ENCODE measurements at places on chromosomes 2 and 18.

DNA sequence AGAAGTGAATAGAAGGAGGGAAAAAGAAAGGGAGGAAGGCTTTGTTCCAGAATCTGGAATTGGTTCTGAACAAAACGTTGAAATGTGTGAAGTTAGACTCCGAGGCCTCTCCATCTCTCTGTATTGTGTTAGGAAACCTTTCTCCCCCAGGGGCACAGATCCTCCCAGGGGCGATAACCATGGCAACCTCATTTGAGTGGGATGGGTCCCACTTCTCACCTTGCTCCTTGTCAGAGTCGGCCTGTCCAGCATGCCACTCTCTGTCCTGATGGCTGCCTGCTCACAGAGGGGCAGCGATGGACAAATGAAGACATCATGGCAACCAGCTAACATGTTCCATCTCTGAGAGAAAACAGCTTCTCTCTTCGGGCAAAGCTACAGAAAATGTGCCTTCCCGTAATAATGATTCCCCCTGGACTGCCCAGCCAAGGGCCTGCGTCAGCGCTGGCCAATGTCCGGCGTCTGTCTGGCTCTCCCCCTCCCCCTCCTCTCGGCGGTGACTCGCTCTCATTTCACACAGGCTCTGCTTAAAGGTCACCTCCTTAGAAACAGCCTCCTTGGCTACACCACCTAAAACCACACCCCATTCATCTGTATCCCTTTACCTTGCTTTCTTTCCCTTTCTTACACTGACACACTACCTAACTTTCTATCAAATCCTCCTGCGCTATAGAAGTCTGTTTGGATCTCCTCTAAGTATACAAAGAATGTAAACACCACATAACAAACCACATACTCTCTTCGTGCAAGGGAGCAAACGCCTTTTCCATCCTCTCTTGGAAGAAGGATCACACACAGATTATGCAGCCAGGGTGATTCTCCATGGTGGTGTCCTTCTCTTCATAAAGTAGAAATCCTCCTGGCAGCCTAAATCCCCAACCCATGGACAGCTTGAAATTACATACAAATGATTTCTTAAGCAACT is 32.1 kb upstream of the TTC39C start:
- DNase-seq = no peak

GRCh38 chr2:149148194-149149006 is 109.9 kb downstream of the LYPD6B start:
- DNase-seq = no peak

- no peak for DNase-seq
Measured at GRCh38 chr2:20483194-20483895, 36.5 kb downstream of the RHOB start.

GRCh38 chr2:44645937-44646336 is 284.2 kb downstream of the CAMKMT start:
- no peak for DNase-seq

DNA sequence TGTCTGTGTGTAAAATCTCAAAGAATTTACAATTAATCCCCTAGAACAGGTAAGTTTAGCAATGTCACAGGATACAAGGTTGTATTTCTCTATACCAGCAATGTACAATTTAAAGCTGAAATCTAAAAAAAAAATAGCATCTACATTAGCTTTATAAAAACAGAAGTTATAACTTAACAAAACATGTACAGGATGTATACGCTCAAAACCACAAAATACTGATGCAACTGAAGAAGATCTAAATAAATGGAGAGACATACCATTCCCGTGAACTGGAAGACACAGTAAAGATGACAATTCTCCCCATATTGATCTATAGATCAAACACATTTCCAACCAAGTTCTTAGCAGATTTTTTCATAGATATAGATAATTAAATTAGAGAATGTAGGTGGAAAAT is 17.5 kb upstream of the RANBP2 start:
- DNase-seq = no peak

- DNase-seq = peak; percentile 35
Measured at GRCh38 chr2:241036397-241036963, 38.1 kb downstream of the SNED1 start.

All from stimulated activated CD8-positive, alpha-beta memory T cell treated with anti-CD3 and anti-CD28 coated beads, Interleukin-7, amount 100 ng/mL, for 48 hours (primary cell).